ENCODE measurements at places on chromosomes 12 and 14.

GRCh38 chr12:81610955-81611889 is 147.9 kb downstream of the PPFIA2 start:
- DNase-seq: peak; percentile 45

DNA sequence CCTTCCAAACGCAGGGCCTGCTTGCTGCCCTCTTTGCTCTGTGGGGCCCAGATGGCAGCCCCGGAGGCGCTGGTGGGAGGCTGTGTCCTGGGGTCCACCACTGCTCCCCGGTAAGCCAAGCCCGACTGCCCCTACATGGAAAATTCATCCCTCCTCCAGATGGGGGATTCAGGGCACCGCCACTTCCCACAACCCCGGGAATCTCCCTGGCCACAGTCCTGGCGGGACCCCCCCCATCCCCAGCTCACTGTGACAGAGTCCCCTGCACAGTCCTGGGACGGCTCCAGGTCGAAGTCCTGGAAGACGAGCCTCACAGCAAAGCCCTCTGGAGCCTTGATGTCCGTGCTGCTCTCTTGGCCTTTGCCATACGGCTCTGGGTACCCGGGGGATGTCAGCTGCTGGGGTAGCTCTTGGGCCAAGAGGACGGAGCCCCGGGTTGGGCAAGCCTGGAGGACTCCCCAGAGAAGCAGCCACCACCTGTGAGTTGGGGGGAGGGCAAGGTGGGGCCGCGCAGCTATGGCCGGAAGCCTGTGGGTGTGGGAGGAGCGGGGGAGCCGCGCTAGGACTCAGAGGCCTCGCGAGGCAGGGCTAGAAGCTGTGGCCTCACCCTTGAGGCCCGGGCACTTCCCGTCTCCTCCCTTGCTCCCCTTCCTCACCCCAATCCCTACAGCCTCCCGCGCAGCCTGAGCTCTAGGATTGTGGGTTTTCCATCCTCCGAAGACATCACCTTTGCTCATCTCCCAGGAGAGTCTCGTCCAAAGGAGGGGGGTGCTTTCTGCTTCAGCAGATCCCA is 815 bp downstream of the C1RL start:
- peak; percentile 83 for DNase-seq

DNA sequence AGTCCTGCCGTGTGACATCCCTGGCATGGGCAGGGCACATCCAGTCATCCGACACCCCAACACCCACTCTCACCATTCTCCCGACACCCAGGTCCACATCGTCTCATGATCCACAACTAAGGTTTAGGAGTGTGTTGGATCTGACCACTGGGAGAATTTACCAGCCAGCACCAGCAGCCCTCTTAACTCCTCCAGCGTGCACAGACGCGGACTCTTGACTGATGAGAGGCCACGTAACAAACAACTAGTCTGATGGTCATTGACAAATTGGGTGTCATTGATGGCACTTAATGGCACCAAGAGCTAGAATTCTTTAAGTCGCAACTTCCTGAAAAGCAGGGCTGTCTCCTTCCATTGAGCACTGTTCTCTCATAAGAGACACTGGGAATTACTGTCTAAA is 203.0 kb upstream of the SFSWAP start:
- DNase-seq: no peak

- no peak for DNase-seq
Observed at GRCh38 chr14:34424488-34424887, 37.6 kb downstream of the SPTSSA start.

- no peak for DNase-seq
Observed at GRCh38 chr14:33165144-33165925, 226.7 kb downstream of the NPAS3 start.
